ENCODE measurements at places on chromosomes 11 and 22. TPM values are rescaled to one million over a fixed set of nuclear protein-coding genes. Genes with fewer than 3 reads are reported as not detected.

DNA sequence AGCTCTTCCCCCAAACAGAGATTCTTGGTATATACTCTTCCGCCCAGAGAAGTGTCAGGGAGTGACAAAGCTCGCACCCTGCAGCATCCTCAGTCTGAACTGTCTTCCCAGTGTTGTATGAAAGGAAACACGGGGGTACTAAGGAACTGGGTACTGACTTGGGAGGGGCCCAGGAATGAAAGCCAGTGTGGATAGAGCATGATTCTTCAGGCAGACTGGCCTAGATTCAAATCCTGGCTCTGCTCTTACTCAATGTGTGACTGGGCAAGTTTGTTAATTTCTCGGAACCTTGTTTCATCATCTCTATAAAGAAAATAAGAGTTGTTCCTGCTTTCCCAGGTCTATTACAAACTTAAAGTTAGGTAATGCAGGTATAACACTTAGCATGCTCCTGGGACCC, 266.0 kb upstream of the NARS2 start:
- DNase-seq, result no peak

DNA sequence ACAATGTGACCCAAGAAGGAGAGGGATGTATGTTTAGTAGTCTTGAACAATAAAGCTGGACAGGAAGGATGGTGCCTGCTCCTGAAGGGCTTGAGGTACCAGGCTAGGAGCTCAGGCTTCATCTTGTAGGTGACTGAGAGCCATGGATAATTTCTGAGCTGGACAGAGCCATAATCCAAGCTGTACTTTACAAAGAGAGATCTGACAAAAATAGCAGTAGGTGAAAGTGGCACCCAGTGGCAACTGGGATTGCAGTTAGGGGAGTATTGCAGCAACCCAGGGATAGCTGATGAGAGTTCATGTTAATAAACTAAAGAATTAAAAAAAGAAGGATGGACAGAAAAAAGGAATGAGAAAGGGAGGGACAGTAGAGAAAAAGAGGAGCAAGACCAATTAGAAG, 7.4 kb downstream of the XRRA1 start:
- DNase-seq, result no peak

DNA sequence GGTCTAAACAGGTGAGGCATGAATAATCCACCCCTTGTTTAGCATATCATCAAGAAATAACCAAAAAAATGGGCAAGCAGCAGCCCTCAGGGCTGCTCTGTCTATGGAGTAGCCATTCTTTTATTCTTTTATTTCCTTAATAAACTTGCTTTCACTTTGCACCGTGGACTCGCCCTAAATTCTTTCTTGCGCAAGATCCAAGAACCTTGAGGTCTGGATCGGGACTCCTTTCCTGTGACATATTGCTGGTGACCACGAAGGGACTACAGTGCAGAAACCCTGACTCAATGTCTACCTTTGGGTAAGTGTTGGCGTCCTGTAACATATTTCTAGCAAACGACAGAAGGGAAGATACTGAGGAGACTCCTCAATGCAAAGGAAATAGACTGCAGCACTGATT, 1099.2 kb downstream of the FAM181B start:
- DNase-seq, result no peak

DNA sequence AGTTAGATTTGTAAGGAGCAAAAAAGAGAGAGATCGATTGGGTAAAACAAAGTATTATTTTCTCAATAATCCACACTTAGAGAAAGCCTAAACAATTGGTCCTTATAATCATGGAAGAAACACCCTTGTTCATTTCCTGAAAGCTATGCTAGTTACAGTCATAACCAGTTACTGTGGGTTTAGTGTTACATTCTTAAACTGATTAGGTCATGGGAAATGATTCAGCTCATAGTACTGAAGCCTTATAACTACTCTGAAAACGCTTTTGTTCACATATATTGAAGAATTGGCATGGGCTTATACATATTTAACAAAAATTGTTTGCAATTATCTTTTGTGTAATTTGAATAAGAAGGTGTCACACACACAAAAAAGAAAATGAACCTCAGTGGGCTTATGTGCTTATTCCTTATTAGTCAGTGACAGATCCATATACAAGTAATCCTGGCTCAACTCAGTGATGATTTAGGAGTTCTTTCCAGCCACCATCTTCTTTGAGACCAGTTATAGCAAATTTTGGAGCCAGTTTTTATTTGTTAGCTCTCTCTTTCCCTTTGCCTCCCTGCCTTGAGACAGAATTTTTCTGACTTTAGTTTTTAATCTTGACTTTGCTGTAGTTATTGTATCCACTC, 198.5 kb upstream of the CTSC start:
- DNase-seq, result no peak

GRCh38 chr11:131629925-131630540, 259.6 kb downstream of the NTM start:
- no peak for DNase-seq

- no peak for DNase-seq
Measured at GRCh38 chr11:72238040-72238450, 5.9 kb downstream of the PHOX2A start.

GRCh38 chr11:31657091-31657490, 147.5 kb downstream of the ELP4 start:
- no peak for DNase-seq

DNA sequence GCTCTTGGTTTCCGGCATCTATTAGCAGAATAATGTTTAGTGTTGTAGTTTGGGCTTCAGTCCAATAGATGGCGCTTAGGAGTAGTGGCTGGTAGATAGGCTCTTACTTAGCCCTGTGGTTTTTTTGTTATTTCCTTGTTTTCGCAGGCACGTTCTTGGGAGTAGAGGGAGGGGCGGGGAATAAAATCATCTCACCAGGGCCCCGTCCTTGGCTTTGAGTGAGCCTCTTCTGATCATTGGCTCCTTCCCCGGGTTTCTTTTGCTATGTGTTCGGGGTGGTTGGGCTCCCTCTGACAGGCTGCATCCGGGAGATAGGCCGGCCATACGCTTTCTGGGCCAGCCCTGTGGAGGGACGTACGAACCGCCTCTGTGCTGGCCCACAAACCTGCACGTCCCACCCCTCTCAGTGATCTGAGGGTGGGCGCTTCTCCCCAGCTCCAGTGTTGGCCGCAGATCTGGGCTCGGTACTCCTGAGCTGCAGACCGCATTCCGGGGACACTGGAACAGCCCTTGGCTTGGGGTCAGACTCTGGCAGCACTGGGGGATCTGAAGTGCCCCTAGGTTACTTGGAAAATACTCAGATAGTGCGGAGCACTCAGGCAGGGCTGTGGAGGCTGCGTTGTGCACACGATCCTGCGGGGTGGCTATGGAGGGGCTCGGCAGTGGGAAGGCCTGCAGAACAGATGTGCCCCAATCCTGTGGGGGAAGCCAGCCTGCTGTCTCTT, 217.0 kb downstream of the DYNC2H1 start:
- no peak for DNase-seq

GRCh38 chr11:74171997-74172396, 908 bp downstream of the PPME1 start:
- no peak for DNase-seq

DNA sequence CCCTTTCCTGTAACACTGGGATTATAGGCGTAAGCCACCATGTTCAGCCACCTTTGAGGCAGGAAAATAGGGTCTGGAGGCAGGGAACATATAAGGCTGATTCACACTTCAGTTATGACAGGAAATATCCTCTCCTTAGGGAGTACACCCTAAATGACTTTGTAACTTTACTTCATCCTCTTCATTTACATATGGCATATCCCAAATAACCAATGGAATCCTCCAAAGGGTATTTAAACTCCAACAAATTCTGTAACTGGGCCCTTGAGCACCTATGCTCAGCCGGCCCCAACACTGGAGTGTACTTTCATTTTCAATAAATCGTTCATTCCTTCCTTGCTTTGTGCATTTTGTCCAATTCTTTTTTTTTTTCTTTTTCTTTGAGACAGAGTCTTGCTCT, 1.6 kb upstream of the KAT5 start:
- no peak for DNase-seq

GRCh38 chr11:62664405-62665074, 470 bp downstream of the C11orf98 start:
- no peak for DNase-seq

DNA sequence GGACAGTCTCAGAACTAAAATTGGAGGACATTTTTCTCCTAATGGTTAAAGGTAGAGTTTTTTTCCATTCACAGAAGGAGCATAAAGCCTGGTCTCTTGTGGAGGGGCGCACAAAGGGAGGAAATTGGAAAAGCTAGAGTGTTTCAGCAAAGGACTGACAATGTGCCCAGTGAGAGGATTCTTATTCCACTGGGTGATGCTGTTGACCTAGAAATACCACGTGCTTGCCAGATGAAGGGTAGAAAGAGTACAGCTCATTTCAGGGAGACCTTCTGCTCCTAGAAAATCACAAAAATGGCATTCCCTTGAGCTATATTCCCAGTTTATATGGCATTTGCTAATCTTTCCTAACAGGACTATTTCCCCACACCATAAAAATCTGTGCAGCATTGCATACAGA, 21.1 kb downstream of the MS4A6E start:
- no peak for DNase-seq

DNA sequence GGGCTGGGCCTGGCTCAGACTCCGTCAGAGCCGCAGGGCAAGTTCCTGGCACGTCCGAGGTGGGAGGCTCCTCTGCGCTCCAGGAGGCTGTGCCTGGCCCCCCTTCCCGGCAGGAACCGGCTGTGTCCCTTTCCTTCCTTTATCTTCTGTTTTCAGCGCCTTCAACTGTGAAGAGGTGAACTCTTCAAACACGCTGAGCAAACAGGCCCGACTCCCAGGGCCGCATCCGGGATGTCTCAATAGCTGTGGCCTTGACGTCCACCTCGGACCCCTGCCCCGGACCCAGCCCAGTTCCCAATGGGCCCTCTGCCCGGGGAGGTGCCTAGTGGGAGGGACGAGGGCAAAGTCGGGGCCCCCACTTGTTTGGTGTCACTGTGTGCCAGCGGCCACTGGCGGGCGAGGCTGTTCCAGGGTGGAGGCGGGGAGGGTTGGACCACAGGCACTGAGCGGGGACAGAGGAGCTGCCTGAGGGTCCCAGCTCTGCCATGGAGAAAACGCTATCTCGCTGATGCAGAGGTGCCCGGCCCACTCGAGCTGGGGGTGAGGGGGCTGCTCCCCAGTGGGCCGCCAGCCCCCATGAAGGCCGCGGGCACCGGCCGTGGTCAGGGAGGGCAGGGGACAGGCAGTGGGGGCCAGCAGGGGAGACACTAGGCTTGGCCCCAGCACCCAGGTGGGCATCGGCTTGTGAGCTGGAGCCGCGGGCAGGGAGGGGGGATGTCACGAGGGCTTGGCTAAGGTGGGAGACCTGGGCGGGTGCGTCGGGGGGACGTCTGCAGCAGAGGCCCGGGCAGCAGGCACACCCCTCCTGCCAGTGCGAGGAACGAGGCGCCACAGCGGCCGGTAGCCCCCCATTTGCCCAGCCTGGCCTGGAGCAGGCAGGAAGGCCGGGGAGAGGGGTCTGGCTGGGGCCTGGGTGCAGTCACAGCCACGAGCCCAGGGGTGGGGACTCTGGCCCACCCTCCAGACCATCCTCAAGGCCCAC, 2.7 kb upstream of the MUC5B start:
- DNase-seq, result no peak

GRCh38 chr11:15142838-15143237, 28.1 kb downstream of the INSC start:
- DNase-seq, result no peak

GRCh38 chr11:27699926-27700350, 317 bp downstream of the BDNF start:
- DNase-seq, result no peak

GRCh38 chr11:96213500-96213899, 129.5 kb downstream of the MAML2 start:
- no peak for DNase-seq

GRCh38 chr11:116698080-116698479, 74.7 kb downstream of the BUD13 start:
- no peak for DNase-seq

GRCh38 chr11:13354335-13354734, 76.7 kb downstream of the BMAL1 start:
- DNase-seq, result no peak

DNA sequence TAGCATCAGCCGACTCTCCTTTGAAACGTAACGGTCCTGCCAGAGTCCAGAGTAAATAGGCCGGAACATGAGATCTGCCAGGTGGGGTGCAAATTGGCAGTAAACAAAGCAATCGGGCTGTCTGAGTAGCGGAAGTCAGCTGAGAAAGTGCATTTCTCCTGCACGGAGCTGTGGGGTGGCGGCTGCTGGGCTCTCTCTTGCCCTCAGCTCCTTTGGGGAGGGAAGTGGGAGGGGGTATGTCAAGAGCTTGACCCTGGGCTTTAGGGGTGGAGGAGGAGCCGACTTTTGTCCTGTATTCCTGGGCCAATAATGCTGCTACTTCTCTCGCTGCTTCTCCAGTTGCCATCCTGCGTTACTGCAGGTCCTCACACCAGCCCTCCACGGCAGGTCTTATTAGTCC, 11.6 kb downstream of the GRIK4 start:
- DNase-seq, result no peak

DNA sequence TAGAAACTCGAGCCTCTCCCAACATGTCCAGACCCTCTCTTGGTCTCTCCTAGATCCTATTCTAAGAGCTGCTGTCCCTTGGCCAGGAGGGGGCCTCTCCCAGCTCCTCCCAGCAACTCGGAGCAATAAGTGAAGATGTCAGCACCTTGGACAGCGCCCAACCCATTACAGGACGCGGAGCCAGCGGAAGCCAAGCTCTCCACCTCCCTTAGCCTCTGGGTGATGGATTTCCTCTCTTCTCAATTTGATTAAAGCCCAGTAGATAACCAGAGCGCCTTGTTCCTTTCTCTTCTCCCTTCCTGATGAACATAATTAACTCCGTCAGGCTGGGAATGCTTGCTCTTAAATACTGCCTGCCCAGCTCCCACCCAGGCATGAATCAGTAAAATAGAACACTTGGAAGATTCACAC, 26.2 kb upstream of the TPBGL start:
- DNase-seq, result no peak

GRCh38 chr22:26210334-26210733, 41.1 kb downstream of the SEZ6L start:
- DNase-seq, result no peak

GRCh38 chr11:3060436-3061025, 3.3 kb upstream of the CARS1 start:
- no peak for DNase-seq

DNA sequence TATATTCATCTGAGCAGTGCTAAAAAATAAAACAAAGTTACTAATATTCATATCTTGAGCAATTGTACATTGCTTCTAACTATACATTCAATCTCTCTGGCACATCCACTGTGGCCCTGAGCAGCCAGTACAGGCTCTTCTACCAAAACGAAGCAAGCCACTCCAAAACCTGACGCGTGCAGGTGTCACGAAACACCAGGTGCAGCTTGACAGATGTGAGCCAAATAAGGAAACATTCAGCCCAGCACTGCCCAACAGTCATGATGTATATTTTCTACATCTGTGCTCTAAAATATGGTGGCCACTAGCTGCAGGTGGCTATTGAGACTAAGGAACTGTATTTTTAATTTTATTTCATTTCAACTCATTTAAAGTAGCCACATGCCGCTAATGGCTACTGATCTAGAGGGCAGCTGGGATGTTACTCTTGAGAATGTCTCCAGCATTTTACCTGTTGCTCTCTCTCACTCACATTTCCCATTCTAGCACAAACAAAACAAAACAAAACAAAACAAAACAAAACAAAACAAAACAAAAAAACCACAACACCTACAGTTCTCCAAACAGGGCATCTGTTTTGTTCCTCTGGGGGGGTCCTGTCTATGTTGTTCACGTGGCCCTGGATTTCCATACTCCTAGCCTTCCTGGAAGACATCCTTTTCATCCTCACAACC, 77.7 kb downstream of the LARGE1 start:
- DNase-seq, result no peak

The IL10RA gene
- total RNA-seq, result 21.2 TPM

The MRGPRF gene
- 4.0 TPM for total RNA-seq

The SCGB1C1 gene
- total RNA-seq, result not detected

The NDUFA6 gene
- total RNA-seq, result 66.5 TPM

The SLC17A6 gene
- total RNA-seq, result not detected

The PIWIL4 gene
- total RNA-seq, result 0.18 TPM

The LINC01488 gene
- not detected for total RNA-seq

The DRICH1 gene
- total RNA-seq, result not detected

Data from esophagus squamous epithelium (tissue), 5 donors.